ENCODE measurements at places on chromosomes 6 and 20.

- DNase-seq, result no peak
These were observed 189.0 kb upstream of the CCN2 start for GRCh38 chr6:132140189-132140588.

- no peak for DNase-seq
These were observed 40.8 kb downstream of the PKIB start for GRCh38 chr6:122651031-122651430.

DNA sequence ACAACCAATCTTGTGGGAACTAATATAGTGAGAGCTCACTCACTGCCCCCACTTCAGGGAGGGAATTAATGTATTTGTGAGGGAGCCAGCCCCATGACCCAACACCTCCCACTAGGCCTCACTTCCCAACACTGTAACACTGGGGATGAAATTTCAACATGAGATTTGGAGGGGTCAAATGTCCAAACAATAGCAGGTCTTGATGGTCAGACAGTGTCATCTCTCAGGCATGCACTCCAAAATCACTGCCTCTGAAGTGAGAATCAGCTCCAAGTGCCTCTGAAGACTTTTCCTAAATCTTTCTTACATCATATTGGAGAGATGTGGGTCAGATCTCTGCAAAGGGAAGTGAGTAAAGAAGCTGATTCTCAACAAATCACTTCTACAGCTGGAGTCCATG lies 13.8 kb upstream of the SAYSD1 start:
- no peak for DNase-seq

GRCh38 chr6:89818977-89819335 lies 638 bp downstream of the MDN1 start:
- DNase-seq, result no peak

GRCh38 chr20:53399083-53399482 lies 194.6 kb downstream of the ZNF217 start:
- DNase-seq, result no peak

- DNase-seq, result no peak
These were observed 40.3 kb upstream of the RALGAPA2 start for GRCh38 chr20:20752712-20753111.

- no peak for DNase-seq
These were observed 66.7 kb upstream of the DEFB112 start for GRCh38 chr6:50116390-50116789.

DNA sequence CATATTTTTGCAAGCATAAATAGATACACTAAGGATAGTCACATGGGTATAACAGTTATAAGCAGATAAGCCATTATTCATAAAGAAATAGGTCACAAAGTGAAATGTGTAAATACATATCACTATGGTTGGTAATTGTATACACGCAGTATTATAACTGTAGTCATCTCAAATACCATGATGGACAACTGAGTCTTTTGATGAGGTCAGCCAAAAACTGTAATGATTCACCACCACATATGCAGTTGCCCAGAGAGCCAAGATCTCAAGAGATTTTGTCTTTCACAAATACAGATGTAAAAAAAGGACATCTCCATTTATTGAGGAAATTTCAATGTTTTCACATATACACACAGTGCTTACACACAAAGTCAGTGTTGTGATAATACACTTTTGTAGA lies 28.3 kb downstream of the ZNF292 start:
- no peak for DNase-seq

DNA sequence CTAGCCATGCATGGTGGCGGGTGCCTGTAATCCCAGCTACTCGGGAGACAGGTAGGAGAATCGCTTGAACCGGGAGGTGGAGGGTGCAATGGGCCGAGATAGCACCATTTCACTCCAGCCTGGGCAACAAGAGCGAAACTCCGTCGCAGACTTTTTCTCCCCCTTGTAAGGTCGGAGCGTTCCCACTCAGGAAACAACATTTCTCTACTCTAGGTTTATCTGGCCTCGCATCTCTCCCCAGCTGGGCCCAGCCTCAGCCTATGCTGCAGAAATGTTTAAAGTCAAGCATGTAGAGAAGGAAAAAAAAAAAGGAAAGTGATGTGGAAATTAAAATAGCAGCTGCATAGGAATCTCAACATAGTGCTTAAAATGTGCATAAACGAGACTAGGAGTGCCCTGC lies 172.3 kb downstream of the TRIM27 start:
- DNase-seq, result no peak

DNA sequence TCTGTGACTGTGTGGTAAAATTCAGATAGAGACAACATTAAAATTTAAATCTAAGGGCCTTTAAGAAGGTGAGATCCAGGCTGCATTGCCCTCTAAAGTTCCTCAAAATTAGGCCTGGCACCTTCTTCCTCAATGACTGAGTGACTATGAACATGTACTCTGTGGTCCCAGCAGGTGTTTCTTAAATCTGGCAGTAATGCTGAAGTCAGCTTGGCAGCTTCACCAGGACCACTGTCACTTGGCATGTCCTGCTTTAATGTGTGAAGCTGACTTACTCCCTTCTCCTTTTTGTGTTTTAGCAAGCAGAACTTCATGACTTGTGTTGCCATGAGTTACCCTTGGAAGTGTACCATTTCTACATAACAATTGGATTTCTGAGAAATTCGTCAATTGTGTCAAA lies 141.7 kb downstream of the NKAIN2 start:
- DNase-seq, result no peak

DNA sequence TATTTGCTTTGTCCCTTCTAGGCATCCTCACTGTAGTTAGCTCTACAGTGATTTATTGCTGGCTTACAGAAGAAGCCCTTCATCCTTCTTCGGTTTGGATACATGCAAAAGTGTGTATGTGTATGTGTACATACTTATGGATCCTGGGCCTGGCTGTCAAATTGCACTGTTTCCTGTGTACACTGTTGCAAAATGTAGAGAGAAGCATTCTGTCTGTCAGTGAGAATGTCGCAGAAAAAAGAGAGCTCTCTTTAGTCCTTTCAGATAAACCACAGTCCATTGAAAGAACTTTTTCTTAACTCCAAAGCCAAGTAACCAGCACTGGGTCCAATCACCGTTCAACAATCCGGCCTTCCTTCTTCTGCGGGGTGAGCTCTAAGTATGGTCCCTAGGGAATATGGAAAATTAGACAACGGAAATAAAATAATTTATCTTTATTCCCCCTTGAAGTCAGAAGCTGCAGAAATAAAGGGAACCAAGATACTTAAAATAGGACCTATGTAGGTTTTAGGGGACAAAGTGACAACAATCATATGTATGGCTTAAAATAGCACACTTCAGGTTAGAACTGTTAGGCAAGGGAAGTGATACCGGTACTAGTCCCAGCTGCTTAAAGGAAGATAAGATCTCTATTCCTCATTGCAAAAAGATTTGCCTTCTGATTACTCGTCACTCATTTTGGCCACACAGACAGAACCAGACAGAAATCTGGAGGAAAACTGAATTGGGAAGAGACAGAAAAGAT lies 107.0 kb downstream of the CD83 start:
- DNase-seq, result no peak
